ENCODE measurements at places on chromosomes 16 and 17. TPM values are rescaled to one million over a fixed set of nuclear protein-coding genes. Genes with fewer than 3 reads are reported as not detected.

Gene CPHXL2
- not detected for total RNA-seq

Gene VPS9D1
- 13.8 TPM for total RNA-seq

Gene GALR2
- not detected for total RNA-seq

Gene PRSS8
- total RNA-seq: not detected

Data from smooth muscle cell of the pulmonary artery (primary cell).